GM12864 (cell line): ENCODE measurements at places on chromosomes 2 and 18.

GRCh38 chr2:205714789-205715720, 32.8 kb downstream of the NRP2 start:
- DNase-seq, result no peak

DNA sequence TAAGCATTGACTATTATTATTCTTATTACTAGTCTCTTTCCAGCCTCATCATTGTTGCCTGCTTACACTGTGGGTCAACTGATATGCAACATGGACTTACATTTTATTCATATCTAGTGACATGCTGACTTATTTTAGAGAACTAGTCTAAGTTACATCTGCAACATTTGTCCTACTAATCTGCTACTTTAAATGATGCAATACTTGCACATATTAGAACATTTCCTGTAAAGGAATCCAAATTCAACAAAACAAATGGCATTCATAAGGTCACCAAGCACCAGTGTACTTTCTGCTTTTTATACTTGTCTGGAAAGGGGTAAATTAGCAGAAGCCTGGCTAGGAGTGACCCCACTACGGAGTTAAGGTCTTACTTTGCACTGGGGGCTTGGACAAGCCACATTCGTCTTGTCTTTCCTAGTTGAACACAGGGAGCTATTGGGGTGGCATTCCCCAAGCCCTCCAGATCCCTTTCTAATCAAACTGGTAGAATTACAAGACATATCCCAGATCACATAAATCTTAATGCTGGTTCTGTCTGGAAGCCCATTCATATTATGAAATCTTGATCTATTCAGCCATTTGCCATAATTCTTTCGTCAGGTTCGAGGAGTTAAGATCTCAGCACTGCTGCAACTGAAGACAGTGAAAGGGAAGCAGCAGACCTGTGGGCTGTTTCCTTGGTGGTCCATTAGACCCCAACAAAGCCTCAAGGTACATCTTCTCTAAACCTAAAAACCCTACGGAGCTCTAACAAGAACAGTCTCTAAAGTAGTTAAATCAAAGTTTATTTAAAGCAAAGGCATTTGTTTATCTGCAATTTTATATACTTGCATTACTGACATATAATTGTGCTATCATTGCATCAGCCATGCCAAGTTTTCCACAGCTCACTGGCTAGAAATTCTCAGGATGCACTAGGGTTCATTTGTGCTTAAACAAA, 49.9 kb upstream of the RTN4 start:
- DNase-seq, result no peak

- no peak for DNase-seq
Measured at GRCh38 chr2:239444626-239445577, 44.1 kb upstream of the HDAC4 start.

DNA sequence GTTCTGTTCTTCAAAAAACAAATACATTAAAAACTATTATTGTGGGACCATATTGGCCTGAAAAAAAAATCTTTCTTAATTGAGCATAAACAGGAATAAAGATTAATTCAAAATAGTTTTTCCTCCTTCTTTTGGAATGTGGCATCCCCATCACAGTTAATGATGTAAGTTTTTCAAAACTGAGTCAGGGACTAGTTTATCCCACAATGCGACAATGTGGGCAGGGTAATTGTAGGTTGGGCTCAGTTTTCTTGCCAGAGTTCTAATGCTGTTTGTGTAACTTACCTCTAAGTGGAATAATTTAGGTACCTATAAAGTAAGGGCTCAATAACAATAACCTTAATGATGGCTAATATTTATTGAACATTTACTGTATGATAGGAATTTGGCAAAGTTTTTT, 82.0 kb downstream of the PMS1 start:
- no peak for DNase-seq

GRCh38 chr2:33267756-33268155, 208.7 kb upstream of the RASGRP3 start:
- DNase-seq, result no peak

DNA sequence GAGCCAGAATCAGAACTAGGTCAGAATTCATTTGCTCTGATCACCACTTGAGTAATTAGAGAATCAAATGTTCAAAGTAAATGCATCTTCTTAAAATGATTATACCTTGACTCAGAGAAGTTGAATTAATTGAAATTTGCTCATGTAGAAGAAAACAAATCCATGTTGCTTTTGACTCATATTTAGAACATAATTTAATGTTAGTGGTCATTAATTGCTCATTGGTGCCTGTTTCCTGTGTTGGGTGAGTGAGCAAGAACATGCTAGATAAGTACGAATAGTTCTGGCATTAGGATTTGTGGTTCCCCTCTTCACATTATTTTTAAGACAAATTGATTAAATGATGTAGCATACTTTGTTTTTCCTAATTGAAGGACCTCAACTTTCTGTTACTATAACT, 19.0 kb downstream of the ACVR2A start:
- DNase-seq, result no peak

GRCh38 chr2:51813247-51813646, 781.3 kb upstream of the NRXN1 start:
- no peak for DNase-seq

GRCh38 chr18:13477147-13477683, 249.1 kb downstream of the FAM210A start:
- no peak for DNase-seq

DNA sequence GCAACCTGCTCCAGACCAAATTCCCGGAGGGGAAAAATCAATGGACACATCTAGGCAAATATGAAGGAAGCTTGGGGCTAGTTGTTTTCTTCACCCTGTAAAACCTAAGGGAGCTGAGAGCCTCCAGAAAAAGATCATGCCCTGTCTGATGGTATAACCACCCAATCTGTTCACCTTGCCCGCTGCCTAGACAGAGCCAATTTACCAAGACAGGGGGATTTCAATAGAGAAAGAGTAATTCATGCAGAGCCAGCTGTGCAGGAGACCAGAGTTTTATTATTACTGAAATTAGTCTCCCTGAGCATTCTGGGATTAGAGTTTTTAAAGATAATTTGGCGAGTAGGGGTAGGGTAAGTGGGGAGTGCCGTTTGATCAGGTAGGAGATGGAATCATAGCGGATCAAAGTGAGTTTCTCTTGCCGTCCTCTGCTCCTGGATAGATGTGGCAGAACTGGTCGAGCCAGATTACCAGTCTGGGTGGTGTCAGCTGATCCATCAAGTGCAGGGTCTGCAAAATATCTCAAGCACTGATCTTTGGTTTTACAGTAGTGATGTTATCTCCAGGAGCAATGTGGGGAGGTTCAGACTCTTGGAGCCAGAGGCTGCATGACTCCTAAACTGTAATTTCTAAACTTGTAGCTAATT, 35.1 kb upstream of the B4GALT6 start:
- no peak for DNase-seq

DNA sequence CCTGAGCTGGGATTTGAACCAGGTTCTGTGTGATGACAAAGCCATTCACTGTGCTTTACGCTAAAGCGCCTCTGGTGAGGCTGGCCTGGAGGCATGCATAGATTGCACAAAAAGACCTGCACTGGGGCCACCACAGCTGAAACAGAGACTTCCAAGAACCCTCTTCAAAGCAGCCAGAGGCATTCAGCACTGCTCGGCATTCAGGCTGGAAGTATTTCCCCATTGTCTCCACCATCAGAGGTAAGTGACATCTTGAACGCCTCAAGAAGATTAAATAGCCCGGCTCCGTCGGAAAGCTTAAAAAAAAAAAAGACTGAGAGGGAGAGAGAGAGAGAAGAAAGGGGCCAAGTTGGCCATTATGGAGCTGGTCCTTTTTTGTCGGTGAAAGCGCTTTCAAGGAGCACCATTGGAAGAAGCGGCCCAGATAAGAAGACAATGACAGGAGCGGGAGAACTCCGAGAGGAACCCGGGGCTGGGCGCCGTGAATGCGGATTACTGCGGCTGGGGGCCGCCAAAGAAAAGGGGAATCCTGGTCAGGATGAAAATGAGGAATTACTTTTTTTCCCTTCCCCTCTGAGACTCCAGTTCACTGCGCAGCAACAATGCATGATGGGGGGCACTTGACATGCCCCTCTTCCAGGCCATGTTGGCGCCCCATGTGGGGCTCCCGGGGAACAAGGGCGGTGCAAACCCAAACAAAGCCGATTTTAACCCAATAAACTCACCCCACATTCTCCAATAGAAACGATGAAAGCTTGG, 228.3 kb downstream of the MYCN start:
- DNase-seq, result no peak

- peak; percentile 33 for DNase-seq
Measured at GRCh38 chr18:55509631-55510324, 78.2 kb downstream of the TCF4 start.

DNA sequence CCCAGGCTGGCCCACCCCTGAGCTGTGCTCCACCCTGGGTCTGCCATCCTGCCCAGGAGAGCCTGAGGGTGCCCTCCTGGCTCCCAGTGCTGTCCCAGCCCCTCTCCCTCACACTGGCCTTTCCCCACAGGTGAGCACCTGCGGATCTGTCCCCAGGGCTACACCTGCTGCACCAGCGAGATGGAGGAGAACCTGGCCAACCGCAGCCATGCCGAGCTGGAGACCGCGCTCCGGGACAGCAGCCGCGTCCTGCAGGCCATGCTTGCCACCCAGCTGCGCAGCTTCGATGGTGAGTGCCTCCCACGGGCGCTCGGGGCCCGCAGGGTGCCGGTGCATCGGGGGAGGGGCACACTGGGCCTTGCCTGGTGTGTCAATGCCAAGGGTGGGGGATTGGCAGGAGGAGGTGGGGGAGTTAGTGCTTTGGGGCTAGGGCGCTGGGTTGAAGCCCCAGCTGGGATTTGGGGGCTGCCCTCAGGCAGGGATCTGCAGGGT, 23.5 kb downstream of the GPC1 start:
- no peak for DNase-seq

GRCh38 chr18:48412339-48412929, 3.3 kb upstream of the ZBTB7C start:
- peak; percentile 13 for DNase-seq

DNA sequence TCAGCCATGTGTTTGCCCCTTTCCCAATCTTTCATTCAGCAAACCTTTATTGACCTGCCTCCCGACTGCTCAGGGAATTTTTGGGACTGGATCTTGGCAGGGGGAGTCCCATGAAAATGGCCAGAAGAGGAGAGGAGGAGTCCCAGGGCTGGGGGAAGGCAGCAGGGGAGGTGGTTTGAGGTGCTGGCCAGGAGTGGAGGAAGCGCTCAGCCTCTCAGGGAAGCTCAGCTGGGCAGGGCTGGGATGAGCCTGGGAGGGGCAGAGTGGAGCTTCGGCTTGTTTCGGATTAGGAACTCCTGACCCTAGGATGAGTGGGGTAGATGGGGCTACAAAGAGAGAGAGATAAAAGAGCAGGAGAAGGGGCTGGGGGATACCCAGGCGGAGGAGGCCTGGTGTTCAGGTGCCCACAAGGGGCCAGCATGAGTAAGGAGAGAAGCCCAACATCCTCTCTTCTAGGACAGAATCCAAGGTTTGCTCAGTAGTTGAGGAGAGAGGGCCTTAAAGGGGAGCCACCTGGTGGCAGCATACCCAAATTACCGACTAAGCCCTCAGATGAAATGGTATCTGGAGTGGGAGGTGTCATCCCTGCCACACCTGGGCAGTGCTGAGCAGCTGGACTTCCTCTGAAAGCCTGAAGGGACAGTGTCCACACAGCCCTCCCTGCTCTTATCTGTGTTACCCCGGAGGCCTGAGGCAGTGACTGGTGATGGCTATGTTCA, 91.1 kb downstream of the INHBB start:
- DNase-seq, result no peak

DNA sequence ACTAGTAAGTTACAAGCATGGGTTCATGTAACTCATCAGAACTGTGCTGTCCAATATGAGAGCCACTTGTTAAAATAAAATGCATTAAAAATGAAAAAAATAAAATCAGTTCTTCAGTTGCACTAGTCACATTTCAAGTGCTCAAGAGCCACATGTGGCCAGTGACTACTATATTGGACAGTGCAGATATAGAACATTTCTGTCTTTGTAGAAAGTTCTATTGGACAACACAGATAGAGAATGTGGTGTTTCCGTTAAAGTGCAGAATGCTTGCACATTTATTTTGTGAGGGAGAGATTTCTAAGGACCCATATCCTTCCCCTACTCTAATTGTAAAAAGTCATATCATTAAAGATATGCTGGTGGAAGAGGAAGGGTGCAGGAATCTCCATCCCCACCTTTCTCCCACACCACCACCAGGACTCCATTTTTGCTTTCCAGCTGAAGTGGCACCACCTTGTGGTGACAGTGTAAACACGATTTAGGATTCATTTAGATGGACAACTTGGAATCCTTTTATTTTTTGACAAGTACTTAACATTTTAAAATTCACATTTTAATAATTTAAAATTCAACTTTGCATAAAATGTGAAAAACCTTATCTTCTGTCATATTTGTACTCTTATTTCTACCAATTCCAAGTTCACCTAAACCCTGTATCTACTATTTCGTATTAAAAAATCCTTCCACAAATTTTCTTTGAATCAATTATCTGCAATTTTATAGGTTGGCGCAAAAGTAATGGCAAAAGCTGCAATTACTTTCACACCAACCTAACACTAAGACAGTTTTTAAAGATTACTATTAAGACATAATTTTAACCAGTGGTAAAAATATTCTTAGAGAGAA, 9.4 kb upstream of the CD302 start:
- peak; percentile 12 for DNase-seq

DNA sequence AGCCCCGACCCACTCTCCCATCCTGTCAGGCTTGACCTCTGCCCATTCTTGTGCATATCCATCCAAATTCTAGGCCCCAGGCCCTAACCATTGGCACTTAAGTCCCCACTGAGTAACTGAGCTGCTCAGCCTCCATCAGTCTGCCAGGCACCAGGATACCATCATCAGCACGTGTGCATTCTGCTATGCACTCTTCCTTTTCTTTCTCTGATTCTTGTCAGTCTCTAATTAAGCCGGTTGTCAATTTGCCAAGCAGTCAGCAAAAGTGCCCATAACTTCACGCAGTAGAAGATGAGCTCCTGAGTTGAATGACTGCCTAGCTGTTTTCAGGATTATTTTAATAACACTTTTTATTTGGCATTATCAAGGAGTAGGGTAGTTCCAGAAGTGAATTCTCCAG, 107.2 kb downstream of the FEZ2 start:
- DNase-seq, result no peak

DNA sequence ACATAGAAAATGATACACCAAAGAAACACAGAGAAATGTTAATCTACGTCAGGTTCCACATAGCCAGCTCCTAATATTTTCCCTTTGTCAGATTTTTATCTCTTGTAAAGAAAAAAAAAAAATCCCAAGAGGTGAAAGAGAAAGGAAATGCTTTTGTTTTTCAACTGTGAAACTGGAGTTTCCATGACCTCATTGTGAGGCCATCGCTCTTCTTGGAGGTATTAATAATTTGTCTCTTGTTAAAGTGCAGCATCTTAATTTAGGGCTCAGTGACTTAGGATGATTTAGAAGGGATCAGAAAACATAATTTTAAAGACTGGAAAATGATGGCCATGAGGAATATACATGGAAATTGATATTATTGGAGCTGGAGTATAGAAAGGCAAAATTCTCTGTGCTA, 21.7 kb downstream of the ARHGAP28 start:
- no peak for DNase-seq

DNA sequence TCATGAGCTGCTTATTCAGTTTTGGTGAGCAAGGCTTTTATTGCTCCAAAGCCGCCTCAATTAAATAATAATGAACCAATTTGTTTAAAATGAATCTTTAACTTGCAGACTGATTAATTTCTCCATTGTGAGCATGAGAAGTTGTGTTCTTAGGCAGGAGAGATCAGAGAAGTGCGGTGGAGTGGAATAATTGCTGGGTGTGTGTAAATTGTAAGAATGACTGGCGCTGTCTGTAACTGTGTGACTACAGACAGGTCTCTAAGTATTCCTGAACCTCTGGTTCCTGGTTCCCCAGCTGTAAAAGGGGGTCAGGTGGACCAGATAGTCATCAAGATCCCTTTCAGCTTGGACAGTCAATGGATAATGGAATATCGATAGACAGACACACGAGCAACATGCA, 98.0 kb upstream of the EFEMP1 start:
- no peak for DNase-seq
